ENCODE measurements at places on chromosomes 7 and 10.

- DNase-seq, result no peak
Measured at GRCh38 chr10:123470336-123470921, 195.7 kb upstream of the GPR26 start.

- DNase-seq, result no peak
Measured at GRCh38 chr10:25999295-25999981, 65.4 kb downstream of the MYO3A start.

DNA sequence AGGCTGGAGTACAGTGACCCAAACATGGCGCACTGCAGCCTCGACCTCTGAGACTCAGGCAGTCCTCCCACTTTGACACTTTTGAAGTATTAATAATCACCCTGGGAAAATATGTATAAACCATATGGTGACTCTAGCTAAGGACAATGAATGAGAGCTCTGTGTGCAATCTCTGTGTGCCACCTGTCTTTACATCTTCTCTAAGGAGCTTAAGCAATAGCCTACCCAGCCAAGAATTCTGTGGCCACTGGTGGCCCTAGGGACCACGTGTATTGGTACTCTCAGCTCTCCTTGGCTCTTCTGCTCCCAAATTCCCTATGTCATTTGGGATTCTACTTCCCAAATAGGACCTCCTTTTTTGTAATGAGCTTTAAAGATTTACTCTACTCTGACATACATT is 23.7 kb downstream of the FGF8 start:
- no peak for DNase-seq

- no peak for DNase-seq
Measured at GRCh38 chr10:71771204-71771603, 2.1 kb downstream of the VSIR start.

DNA sequence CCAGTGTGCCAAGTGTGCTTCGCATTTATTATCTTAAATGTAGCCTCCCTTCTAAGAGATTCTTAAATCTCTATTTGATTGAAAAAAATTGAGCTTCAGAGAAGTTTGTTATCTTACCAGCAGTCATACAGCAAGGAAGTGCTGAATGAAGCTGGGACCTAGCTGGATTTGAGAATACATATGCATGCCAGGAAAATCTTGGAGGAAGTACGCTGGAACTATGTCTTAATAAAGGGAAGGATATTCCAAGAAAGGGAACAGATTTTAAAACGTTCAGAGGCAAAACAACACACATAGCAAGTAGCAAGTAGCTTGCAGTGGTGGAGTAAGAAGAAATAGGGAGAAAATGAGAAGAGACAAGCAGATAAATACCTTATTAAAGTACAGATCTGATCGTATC is 1.5 kb downstream of the CFAP70 start:
- no peak for DNase-seq

- no peak for DNase-seq
Measured at GRCh38 chr10:121819049-121819448, 108.8 kb downstream of the ATE1 start.

GRCh38 chr7:36117203-36117840 is 35.7 kb upstream of the EEPD1 start:
- DNase-seq, result no peak

- no peak for DNase-seq
Measured at GRCh38 chr10:78838141-78838657, 230.6 kb upstream of the ZMIZ1 start.

GRCh38 chr7:144827621-144828020 is 8.2 kb downstream of the TPK1 start:
- DNase-seq, result no peak

- no peak for DNase-seq
Measured at GRCh38 chr10:132385721-132386418, 11.1 kb upstream of the PWWP2B start.

DNA sequence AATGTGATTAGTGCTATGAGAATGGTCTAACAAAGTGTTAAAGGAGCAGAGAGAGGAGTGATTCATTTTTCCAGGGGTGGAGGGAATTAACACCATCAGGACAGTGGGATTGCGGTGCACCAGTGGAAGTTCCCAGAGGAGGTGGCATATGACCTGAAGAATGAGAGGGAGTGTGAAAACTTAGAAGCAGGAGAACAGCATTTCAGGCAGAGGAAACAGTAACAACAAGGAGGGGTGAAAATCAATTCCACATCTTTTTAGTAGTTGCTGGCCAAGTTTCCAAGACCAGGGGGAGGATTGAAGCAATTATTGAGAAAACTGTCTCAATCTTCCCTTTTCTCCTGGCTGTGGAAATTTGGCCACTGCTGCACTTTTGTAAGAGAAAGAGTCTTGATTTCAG is 23.7 kb upstream of the CCDC172 start:
- DNase-seq, result no peak

DNA sequence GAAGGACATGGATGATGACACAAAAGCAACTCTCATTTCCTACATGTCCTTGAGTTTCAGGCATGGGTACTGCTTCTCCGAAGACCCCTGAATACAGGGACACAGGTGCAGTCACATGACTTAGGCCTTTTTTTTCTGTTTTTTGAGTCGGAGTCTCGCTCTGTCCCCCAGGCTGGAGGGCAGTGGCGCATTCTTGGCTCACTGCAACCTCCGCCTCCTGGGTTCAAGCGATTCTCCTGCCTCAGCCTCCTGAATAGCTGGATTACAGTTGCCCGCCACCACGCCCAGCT is 26.8 kb downstream of the IFT22 start:
- no peak for DNase-seq

DNA sequence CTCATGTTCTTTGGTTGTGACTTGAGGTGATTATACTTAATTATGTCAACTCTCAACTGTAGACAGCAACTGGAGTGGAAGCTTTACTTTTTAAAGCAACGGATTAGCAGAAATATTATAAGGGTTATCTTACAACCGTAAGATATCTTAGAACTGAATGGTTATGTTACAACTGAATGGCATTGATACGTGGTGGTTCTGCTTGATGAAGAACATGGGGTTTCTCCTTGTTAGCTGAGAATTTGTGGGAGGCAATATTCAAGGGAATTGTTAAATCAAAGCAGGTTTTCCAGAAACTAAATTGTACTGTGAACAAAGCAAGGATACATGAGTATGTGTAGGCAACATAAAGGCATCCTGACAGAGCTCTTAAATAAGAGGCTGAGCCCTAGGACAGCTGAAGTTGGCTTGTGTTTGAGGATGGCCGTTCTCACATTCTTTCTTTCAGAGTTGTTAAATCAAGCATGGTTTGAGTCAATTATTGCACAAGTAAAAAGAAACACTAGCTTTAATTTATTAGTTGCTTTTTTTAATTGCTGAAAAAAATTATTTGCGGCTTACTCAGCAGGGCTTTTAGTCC is 350.0 kb downstream of the PLXDC2 start:
- DNase-seq, result no peak

DNA sequence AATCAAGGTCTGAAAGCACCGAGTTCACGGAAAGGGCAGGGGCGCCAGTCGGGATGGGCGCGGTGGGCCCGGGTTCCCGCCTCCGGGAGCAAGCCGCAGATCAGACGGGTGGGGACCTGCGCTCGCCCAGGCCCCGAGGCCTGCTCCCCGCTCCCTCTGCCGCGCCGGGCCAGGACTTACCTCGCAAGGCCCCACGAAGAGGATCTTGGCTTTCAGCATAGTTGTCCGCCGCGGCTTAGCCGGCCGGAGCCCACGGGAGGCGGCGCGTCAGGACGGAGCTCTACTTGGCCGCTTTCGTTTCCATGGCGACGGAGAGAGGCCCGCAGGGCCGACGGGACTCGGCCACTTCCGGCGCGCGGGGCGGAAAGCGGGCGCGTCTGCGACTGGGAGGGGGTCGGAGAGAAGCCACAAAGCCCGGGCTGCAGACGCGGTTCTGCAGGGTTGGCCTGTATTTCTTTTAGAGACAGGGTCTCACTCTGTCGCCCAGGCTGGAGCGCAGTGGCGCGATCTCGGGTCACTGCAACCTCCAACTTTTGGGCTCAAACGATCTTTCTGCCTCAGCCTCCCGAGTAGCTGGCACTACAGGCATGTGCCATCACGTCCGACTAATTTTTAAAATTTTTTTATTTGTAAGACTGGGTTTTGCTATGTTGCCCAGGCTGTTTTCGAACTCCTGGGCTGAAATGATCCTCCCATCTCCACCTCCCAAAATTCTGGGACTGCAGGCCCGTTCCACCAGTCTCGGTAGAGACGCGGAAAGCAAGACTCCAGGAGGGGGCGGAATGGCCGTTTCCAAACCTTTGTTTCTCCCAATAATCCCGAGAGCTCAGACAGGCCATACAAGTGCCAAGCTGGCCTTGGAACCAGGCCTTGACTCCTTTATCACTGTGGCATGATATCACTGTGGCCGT is at the start of gene IFT22:
IFT22 (minus strand) TSS at position 322 of the 911 bp plus-strand sequence; CDS start at position 219, 103 bp downstream.
- peak; percentile 84 for DNase-seq

DNA sequence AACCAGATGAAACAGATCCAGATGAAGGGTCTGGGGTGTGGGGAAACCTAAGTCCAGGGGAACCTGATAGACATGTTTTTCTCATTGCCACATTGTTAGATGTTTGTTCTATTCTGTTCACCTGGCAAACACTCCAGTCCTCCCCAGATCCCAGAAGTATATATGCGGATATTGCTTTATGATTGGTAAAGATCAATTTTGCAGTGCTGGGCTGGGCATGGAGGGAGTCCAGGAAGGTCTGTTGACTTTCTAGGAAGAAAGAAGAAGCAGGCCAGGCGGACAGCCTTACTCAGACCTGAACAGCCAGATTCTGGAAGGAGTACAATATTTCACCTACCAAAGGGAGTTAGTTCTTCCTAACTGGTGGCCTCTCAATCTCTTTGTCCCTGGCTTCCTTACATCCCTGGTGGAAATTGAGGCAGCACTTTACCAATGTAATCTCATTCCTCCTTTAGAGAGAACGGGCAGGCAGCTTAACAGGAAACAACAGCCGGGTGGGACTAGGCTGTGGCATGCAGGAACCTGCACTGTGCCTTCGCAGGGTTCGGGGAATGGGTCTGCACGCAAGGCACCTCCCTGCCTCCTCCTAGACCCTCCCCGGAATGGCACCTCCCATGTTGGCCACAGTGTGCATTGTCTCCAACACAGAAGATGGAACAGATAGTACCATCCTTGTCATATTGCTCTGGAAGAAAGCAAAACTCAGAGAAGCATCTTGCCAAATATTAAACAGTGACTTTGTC is 930 bp downstream of the GIMAP6 start:
- DNase-seq, result no peak

DNA sequence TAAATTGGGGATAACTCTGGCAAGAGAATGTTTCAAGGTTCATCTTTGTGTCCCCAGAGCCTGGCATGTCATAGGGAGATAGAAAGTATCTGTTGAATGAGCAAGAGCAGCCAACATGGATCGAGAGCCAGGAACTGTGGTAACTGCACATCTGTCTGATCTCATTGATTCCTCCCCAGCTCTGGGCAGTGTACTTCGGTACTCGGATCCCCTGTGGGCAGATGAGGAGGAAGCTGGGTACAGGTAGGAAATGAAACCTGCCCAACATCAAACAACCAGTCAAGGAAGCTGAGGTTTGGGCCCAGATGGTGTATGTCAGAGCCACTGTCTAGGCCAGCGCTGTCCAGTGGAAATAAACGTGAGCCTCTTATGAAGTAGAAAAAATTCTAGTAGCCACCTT is 76.4 kb downstream of the GRK5 start:
- DNase-seq, result no peak

DNA sequence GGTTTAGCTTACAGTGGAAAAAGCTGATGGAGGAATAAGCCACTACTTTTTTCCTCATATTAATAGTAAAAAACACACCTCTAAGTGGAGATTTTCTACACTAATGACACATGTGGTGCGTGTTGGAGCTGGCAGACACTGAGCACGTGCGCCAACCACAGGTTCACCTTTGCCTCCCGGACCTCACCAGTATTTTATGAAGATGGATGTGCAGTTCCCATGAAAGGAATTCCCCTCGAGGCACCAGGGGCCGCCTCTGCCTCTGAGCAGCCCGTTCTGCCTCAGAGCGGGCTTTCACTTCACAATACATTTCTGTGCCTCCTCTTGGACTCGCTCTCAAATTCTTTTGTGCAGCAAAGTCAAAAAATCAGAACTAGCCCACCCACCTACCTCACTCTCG is 477.5 kb upstream of the ADARB2 start:
- DNase-seq, result no peak

- peak; percentile 2 for DNase-seq
Measured at GRCh38 chr7:48274662-48275061, 103.4 kb downstream of the ABCA13 start.

DNA sequence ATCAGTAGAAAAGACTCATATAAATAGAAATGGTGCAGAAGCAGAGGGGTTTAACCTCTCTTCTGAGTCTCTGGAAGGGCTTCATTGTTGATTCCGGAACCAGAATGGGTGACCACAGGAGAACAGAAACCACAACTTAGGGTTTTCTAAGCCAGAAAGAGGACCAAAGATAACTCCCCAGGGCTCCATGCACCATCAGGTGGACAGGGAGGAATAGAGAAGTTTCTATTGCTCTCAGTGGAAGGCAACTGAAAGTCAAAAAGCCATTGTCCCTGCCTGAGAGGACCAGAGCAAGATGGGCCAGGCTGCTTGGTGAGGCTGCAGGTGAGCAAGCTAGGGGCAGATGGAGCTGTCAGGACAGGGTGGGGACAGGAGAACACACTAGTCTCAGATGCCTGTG is 14.6 kb upstream of the NPS start:
- no peak for DNase-seq

DNA sequence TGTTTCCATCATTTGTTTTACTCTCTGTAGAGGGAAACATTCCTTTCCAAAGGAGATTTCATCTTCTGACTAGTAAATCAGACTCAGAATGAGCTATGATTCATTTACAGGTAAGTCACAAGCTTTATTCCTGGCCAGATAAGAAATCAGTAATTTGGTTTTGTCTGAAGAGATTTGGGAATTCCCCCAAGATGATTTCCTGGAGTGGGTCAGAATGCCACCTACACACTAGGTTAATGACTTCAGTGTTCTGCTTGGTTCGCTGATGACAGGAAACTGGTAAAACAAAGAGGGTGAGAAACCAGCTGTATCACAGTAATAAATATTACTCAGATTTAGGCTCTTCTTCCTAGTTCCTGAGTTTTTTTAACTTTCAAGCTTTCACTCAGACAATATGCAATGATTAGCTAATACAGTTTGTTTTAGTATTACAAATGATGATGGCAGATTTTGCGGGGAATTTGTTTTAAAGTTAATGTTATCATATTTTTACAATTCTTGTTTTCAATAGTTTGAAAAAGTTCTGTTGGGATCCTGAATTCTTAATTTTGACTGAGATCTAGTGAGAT is 8.3 kb upstream of the ASZ1 start:
- no peak for DNase-seq

GRCh38 chr10:102648889-102649796 is 4.9 kb downstream of the TRIM8 start:
- DNase-seq, result no peak
